ENCODE measurements at places on chromosomes 12 and 14.

DNA sequence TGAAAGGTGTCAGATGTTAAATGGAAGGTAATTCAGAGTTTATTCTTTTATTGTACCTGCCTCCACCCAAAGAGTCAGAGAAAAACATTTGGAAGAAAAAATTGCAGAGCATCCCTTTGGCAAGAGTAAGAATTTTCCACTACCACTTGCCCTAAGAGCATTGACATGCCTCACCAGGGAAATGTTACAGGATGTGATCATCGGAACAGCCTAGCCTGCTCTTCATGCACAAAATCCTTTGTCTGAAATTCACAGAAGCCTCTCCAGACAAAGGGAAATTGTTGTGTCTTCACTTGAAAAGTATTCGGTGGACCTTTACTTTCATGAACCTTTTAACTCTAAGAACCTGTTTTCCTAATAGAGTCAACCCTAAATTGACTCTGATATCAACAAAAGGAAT, 36.9 kb downstream of the ATP2A2 start:
- DNase-seq, result no peak

DNA sequence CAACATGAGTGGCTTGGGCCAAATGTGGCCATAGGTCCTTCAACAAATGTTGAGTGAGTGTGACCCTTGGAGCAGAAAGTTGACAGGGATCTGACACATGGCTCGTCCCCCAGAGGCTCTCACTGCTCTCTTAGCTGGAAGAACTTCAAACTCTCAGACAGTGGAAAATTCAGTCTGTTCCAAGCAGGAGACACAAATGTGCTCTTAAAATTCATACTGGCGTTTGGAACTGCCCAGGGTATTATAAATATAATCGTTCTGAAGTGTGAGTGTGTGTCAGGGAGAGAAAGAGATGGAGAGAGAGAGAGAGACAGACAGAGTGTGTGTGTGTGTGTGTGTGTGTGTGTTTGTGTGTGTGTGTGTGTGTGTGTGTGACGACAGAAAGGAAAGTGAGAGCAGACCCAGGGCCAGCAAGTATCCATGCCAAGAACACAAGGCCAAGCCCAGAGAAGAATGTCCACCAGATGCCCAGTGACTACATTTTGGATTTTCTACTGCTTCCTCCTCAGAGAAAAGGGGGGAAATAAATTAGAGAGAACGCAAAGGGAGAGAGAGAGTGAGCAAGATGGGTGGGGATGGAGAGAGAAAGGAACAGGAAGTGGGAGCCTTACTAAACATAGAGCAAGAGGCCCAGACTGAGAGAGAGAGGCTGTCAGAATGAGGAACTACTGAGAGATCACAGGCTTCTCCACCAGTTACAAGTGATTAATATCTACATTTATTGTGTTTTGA, 193.6 kb upstream of the NUDT4 start:
- no peak for DNase-seq

DNA sequence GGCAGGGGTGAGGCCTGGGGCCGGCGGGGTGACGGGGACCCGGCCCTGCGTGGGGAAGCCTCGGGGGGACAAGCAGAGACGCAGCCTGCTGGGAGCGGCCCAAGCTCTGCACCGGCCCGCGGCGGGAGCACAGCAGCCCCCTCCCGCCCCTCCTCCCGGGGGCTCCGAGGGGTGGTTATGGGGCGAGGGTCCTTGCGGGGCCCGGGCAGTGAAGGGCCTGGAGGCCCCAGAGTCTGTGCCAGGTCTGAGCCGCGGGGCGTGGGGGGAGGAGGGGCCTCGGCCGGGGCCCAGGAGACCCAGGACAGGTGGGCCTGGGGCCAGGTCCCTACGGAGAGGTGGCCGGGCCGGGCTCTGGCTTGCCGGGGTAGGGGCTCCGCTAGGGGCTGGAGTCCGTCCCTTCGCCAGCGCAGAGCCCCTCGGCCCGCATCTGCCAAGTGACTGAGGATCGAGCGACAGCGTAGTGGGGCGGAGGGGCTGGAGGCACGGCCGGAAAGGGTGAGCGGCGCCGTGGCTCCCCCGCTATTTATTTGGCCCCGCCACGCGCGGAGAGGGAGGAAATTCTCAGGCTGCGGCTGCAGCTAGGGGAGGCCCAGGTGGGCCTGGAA, 495 bp downstream of the TMEM121 start:
- no peak for DNase-seq

GRCh38 chr14:28707814-28708213, 58.8 kb upstream of the FOXG1 start:
- DNase-seq, result no peak

- DNase-seq, result no peak
These were observed 78.4 kb downstream of the PTPRR start for GRCh38 chr12:70842136-70842535.

- DNase-seq, result no peak
These were observed 305.9 kb downstream of the NUAK1 start for GRCh38 chr12:105832806-105833205.
